Stimulated activated CD4-positive, alpha-beta T cell treated with anti-CD3 and anti-CD28 coated beads, Interleukin-1b, Interleukin-23, amount 100 ng/mL, for 24 hours (primary cell): ENCODE measurements at places on chromosomes 7 and 10.

GRCh38 chr10:91311601-91312381 is 91.3 kb downstream of the PCGF5 start:
- no peak for DNase-seq

- no peak for DNase-seq
Measured at GRCh38 chr10:22086730-22087401, 83.3 kb upstream of the DNAJC1 start.

GRCh38 chr7:116843378-116843777 is 19.0 kb upstream of the CAPZA2 start:
- DNase-seq = no peak

GRCh38 chr10:12097791-12098190 is 29.0 kb downstream of the DHTKD1 start:
- no peak for DNase-seq

GRCh38 chr7:18421297-18422002 is 74.1 kb upstream of the HDAC9 start:
- DNase-seq = no peak

- DNase-seq = no peak
Measured at GRCh38 chr10:22022257-22023032, 18.9 kb upstream of the DNAJC1 start.

GRCh38 chr10:493391-494148 is 195.9 kb downstream of the DIP2C start:
- DNase-seq = no peak

DNA sequence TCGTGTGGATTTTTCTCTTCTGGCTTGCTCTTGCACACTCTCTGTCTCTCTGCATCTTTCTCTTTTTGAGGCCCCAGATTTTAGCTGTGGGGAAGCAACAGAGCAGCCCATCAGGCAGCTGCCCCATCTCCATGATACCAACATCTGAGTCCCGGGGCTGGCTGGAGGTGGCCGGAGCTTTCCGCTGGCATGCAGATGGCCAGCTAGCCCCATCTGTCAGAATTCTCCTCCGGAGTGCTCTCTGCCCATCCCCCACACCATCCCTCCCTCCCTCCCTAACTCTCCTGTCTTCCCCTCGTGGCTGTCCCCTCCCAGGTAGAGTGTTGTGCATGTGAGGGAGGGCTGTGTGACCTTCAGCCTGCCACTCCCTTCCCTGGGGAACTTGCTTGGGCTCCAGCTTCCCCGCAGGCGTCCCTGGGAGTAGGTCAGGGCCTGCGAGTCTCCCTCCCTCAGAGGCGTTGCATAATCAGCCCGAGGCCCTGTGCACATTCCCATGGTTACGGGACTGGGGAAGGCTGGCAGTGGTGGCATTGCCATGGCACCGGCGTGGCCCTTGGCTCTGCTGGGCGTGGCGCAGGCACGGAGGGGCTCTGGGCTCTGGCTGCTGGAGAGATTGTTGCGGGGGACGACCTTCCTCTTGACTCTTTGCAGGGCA is 24.7 kb downstream of the GHRHR start:
- DNase-seq = no peak

- DNase-seq = no peak
Measured at GRCh38 chr7:155166108-155166507, 96.0 kb downstream of the HTR5A start.

GRCh38 chr7:149825567-149826343 is 12.4 kb upstream of the ZNF862 start:
- DNase-seq = no peak

DNA sequence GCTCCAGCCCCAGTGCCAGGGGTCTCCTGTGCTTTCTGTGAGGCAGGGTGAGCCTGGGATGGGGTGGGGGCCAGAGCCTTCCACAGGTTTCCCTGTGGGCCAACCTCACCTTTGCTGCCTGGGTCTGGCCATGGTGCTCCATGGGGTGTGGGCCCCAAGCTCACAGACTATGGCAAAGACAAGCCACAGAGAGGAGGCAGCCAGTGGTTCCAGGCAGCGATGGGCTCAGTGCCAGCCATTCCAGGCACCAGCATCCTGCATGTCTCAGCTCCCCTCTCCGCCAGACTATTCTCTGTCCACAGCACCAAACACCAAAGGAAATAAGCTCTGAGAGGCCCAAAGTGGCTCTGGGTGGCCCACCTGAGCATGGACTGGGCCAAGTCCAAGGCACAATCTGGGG is 133.5 kb downstream of the PTPN20 start:
- DNase-seq = no peak

GRCh38 chr7:43278088-43278644 is 165.7 kb downstream of the HECW1 start:
- no peak for DNase-seq

DNA sequence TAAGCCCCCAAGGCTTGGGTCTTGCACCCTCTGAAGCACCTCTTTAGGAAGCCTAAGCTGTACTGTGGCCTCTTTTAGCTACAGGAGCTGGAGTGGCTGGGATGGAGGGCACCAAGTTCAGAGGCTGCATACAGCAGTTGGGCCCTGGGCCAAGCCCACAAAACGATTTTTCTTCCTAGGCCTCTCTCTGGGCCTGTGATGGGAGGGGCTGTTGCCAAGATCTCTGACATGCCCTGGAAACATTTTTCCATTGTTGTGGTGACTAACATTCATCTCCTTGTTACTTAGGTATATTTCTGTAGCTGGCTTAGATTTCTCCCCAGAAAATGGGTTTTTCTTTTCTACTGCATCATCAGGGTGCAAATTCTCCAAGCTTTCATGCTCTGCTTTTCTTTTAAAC is 375.7 kb upstream of the NPSR1 start:
- DNase-seq = no peak
